CD4-positive, alpha-beta memory T cell (primary cell): ENCODE measurements at places on chromosomes 3 and 15.

GRCh38 chr3:177448987-177449359 is 251.7 kb upstream of the TBL1XR1 start:
- peak; percentile 13 for DNase-seq

- DNase-seq: no peak
Observed at GRCh38 chr3:109176726-109177125, 40.2 kb downstream of the C3orf85 start.

GRCh38 chr15:81092559-81092902 is 41.5 kb upstream of the CFAP161 start:
- DNase-seq: no peak

DNA sequence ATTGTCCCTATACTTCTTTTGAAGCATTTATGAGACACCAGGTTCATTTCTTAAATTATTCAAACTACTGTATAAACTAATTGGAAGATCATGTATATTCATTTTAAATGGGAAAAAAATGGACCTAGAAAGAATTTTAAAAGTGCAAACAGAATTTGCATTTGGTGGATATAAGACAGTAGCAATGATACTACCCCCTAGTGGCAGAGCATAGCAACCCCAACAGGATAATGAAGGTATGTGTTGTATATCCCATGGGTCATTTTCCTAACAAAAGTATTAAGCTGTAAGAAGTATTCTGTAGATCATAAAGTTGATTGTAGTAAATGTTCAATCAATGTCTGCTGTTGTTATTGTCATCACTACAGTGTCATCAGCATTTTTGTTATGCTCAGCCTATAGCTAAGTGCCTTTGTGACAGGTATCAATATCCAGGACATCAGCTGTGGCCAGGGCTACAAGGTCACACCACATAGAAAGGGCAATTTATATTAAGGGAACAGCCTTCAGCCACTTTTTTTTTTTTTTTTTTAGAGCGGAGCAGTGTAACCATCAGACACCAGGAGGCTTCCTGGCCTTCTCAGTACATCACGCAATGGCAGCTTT is 175.8 kb downstream of the FOXB1 start:
- DNase-seq: peak; percentile 46

GRCh38 chr15:68010361-68011153 is 43.6 kb upstream of the PIAS1 start:
- no peak for DNase-seq

GRCh38 chr3:151209654-151210053 is 6.6 kb upstream of the GPR171 start:
- DNase-seq: peak; percentile 47

DNA sequence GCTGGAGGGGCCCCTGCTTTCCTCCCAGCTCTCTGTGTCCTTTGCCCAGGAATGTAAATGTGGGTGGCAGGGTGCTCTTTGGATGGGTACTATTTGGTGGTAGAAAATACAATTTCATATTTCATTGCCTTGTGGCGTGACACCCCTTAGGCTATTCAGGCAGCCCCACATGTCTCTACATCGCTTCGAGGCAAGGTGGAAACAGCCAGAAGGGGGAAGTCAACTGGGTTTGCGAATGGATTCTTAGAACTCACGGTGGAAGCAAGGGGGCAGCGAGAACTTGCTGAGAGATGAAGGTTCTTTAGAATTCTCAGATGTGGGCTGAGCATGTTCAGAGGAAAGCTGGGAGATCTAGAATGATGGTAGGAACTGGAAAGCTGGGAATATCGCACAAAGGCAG is 25.3 kb downstream of the PLA2G4D start:
- DNase-seq: no peak

- no peak for DNase-seq
Observed at GRCh38 chr3:132265028-132265427, 52.2 kb upstream of the ACP3 start.

DNA sequence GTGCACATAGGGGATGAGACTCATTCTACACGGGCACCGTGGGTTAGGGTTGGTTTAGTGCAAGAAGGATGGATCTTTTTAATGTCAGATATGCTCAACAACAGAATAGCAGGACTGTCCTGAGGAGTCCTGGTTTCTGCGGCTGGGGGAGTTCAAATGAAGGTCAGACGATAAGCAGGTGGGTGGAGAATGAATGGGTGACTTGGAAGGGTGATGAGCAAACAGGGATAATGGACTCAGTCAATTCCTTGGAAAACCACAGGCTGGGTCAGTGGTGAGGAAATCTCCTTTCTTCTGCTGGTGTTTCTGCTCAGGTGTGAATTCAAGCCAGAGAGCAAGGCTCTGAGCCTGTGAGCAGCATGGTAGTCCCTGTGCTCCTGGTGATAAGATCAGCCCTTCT is 59.9 kb downstream of the MESD start:
- no peak for DNase-seq

GRCh38 chr3:46293991-46294833 is 52.0 kb downstream of the CCR3 start:
- no peak for DNase-seq

- DNase-seq: no peak
Observed at GRCh38 chr3:116140100-116140689, 305.1 kb downstream of the LSAMP start.

GRCh38 chr3:14130230-14130629 is 5.4 kb downstream of the TMEM43 start:
- DNase-seq: no peak

GRCh38 chr3:17307482-17307881 is 422.7 kb downstream of the PLCL2 start:
- DNase-seq: no peak

- no peak for DNase-seq
Observed at GRCh38 chr15:58840048-58840447, 68.9 kb downstream of the MINDY2 start.

DNA sequence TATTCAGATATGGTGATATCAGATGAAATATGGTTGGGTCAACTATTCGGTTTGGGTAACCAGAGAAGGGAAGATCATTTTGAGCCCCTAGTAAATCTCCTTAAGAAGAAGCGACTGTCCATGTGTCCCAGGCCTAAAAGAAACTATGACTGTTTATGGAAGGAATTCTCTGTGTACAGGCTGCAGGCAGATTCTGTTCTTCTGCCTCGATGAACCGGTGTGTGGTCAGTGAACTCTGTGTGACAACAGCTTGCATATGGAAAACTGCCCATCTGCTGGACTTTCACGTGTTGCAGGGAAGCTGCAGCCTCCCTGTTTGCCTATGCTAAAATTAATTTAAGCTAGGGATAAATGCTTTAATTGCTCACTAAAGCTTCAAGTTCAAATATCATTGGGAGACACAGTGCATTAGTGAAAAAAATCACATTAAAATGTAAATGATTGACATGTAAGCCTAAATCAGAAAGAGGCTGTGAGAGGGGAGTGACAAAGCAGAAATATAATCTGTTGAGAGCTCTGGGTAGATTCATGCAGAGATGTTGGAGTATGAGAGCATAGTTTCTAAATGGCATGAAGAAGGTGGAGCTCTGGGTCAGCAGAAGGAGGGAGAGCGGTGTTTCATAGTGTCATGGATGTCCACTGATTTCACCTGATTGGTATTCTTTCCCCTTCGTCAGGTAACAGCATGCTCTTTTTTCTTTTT is 65.4 kb upstream of the PFN2 start:
- DNase-seq: no peak

GRCh38 chr15:90979582-90979981 is 14.8 kb downstream of the PRC1 start:
- DNase-seq: no peak

- DNase-seq: no peak
Observed at GRCh38 chr15:101315736-101316135, 20.7 kb upstream of the SNRPA1 start.

DNA sequence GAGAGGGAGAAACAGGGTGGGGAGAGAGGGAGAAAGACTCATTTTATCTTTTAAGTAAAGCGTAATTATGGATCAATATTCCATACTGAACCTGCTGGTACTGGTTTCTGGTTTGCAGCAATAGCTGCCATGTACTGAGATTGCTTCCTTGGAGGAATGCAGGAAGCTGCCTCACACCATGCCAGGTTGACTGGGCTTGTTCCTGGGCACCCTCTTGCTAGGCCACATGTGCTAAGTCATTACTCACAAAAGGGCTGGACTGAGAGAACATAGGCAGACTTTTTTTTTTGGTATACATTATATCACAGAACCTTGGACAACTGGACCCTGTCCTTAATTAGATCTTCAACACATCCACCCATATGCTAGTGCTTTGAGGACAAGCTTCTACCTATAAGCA is 193.4 kb downstream of the ZNF621 start:
- DNase-seq: no peak

DNA sequence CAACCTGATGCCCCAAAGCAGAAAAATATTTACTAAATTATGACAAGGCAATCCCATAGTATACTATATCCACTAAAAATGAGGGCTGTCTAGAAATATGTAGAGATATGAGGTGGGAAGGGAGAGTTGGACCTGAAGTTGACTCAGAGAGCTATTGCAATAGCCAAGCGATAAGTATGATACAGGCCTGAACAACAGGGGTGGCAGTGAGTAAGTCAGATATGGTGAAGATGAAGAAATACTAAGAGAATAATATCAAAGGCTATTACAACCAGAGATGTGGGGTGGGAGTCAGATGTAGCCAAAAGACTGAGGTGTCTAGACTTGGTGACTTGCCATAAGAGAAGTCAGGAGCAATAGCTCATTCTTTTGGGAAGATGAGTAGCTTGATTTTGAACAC is 9.2 kb downstream of the HSPBAP1 start:
- DNase-seq: no peak

DNA sequence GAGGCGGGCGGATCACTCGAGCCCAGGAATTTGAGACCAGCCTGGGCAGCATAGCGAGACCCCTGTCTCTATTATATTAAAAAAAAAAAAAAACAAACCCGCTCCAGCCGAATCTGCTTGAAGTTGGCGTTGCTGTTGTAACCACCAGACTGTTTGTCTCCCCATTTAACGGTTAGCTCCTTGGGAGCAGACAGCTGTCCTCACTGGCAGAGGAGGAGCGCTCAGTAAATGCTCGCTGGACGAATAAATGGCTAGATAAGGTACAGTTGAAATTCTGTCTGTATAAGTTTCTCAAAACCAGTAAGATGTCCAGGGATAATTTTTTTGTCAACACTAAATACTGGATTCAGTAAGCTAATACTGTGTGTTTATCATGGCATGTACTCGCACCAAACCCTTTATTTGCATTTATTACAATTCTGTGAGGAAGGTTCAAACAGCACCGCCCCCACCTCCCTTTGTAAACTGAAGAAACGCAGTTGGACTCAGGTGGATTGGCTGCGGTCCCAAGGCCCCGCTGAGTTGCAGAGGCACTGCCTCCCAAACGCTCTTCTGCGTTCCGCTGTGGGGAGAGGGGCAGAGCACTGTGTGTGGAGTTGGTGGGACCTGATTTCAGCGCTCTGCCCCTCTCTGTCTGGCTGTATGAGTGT is 1.1 kb downstream of the RCCD1 start:
- DNase-seq: no peak

- DNase-seq: peak; percentile 60
Observed at GRCh38 chr3:107927361-107928083, 163.3 kb downstream of the CD47 start.

DNA sequence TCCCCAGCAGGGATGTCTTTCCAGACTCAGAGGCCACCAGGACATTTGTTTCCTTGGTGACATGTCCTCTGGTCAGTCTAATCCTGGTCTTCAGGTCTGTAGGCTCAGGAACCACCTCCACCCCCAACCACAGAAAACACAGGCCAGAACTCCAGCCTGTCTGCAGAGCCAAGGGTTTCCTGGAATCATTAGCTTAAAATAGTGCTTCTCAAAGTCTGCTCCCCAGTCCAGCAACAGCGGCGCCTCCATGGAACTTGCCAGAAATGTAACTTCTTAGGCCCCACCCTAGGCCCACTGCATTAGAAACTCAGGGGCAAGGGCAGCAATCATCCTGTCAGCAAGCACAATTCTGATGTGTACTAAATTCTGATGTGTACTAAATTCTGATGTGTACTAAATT is 20.0 kb downstream of the SLC28A1 start:
- no peak for DNase-seq

GRCh38 chr3:125322166-125322565 is 53.0 kb downstream of the ZNF148 start:
- no peak for DNase-seq

- no peak for DNase-seq
Observed at GRCh38 chr3:54899273-54899672, 28.6 kb downstream of the LRTM1 start.

DNA sequence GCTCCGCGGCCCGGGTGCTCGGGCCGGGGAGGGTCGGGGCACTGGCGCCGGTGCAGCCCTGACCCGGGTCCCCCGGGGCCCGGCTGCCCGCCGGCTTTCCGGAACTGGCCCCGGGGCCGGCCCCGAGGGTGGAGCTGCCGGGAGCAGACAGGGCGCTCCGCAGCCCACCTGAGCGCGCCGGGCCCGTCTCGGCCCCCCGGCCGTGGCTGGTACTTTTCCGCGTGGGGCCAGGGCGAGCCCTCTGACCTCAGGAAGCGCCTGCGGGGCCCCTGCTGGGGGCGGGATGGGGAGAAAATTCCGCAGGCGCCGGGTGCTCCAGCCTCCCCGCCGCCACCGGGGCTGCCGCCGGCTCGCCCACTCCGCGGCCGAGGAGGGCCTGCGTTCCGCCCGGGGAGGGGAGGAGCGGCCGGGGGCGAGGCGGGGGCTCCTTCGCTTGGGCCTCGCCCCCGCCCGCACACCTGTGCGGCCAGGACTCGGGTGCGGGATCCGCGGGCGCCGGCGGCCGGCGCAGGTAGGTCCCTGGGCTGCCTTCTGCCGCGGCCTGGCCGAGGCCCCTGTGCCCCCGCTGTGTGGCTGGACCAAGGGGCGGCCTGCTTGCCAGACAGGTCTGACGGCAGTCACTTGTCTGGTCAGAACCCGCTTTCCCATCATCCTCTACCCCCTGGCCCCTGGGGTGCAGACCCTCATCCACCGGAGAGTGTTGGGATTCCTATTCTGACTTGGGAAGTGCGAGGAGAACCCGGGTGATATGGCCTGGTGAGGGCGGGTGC is 3.5 kb downstream of the FURIN start:
- DNase-seq: no peak

DNA sequence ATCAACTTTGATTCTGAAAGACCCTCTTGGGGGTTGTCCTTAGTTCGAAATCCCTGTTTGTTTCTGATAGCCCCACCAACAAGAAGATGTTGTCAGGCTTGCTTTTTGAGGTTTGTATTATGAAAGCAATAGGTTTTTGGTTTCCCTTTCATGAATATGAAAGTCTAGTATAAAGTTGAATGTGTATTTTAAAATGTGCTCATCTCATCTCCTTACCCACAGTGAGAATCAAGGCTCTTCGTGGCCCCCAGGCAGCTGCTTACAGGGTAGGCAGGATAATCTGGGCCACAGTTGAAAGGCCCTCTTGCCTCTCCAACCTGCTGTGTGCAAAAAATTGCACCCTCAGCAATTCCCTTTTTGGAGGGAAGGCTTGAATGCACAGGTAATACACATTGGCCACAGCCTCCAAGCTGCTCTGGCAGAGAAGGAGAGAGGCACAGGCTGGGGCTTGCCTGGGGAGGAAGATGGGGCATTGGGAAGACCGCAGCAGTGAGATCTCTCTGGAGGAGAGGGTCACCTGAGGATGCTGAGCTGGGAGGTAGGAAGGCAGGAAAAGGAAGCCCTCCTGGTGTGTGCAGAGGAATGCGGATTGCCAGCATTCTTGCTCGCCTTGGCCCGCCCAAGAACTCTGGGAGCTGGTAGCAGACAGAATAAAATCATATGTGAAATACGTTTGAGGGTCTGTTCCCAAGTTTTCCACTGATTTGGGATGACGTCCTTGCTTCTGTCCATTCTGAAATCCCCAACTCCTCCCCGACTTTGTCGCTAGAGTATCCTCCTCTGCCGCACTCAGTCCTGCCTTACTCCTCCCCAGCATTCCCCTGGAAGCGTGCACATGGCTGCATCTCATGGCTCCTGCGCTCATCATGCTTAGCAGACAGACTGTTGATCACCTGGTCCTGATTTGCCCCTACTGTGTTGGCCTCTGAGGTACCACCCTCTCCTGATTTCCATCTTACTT is 196.4 kb downstream of the RPLP1 start:
- no peak for DNase-seq
